ENCODE measurements at places on chromosomes 3 and 15.

DNA sequence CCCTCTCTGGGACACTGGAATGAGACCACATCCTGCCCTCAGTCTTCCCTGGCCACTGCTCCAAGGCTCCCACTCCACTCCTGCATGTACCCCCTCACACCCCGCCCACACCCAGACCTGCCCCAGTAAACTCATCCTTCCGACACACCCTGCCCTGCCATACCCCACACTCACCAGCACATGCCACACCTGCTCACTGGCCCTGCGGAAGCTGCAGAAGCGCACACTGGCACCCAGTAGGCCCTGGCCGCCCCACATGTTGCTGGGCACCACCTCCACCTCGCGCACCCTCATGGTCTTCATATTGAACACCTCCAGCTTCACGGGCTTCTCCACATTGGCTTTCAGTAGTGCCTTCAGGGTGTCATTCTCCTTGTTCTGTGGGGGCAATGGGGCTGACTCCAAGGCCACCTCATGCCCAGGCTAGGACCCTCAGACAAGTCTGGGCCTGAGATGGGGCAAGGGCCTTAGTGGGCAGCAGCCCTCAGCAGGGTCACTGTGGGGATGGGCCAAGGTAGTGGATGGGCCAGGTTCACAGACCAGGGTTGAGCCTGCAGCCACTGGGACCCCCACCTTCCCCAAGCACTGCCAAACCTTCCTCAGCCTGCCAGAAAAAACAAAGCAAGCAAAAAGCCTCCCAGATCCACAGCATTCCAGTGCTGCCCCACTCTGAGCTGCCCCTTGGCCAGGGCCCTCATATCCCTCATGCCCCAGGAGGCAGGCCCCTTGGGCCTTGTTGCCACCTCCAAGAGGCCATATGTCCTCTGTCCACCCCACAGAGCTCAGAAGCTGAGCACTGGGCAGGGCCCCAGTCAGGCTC, 4.7 kb downstream of the GORASP1 start:
- no peak for DNase-seq

GRCh38 chr3:30720586-30721313, 114.3 kb downstream of the TGFBR2 start:
- no peak for DNase-seq

- no peak for DNase-seq
Observed at GRCh38 chr15:42157981-42158765, 1.7 kb upstream of the PLA2G4F start.

DNA sequence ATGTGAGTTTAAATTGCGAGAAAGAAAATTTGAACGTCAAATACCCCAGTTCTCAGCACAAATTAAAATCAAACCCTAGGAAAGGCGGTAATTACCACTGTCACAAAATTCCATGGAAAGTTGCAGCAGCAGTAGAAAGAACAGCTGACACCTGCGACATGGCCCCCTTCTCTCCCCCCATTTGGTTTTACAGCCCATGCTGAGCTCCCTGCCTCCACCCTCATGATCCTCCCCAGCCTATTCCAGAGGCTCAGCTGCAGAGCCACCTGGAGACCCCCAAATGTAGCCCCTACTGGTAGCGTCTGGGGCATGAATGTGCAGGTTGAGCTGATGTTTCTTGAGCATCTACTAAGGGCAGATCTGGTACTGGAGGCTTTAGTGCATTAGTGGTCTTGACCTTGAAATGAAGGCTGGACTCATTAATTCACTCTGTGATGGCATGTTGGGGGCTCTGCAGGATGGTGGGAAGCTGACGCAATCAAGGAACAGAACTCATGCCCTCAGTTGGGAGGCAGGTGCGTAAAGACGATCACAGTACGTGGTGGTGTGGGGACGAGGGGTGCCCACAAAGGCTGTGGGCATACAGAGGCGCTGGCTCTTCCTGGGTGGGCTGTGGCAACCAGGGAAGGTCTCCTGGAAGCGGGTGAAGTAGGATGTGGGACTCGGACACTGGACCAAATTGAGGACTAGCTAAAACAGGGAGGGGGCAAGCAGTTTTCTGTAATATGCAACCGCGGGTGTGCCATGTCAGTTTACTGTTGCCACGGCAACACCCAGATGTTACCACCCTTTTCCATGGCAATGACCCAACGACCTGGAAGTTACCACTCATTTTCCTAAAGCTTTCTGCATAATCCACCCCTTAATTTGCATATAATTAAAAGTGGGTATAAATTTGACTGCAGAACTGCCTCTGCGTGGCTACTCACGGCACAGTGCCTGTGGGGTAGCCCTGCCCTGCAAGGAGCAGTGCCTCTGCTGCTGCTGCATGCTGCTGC, 39.8 kb downstream of the PRKCD start:
- DNase-seq, result no peak

Data from dorsolateral prefrontal cortex (tissue), 122 donors.